T-cell (primary cell): ENCODE measurements at places on chromosomes 4 and X.
A peak's percentile ranks its signal among the peaks of the same experiment; 100 is the strongest.

- DNase-seq, result no peak
These were observed 138.9 kb upstream of the PSAPL1 start for GRCh38 chr4:7573576-7574091.

GRCh38 chr4:41701983-41702382 is 46.5 kb downstream of the PHOX2B start:
- no peak for DNase-seq

- no peak for DNase-seq
These were observed 95.8 kb upstream of the GEMIN8 start for GRCh38 chrX:14125462-14125861.

DNA sequence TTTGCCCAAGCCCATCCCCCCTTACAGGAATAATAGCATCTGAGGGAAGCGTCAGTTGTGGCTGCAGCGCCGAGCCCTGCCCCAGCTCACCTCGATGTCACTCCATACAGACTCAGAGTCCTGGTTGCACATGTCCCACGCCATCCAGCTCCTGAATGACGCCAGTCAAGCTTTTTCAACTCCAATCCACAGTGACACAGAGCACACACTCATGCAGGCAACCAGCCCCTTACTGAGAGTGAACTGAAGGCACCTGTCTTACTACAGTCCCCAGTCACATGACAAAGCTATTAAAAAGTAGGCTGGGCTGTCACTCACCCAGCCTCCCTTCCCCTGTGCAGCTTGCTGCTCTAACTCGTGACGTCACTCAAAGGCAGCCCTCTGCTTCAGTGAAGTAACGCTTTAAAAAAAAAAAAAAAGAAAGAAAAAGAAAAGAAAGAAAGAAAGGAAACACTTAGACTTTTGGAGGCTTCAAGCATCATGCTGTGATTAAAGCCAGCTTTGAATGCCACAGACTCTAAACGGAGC is at the start of gene PPARGC1A:
PPARGC1A (minus strand) TSS at position 234 of the 528 bp plus-strand sequence; CDS start at position 144, 90 bp downstream.
- peak; percentile 9 for DNase-seq

GRCh38 chrX:65985922-65986588 is 53.8 kb downstream of the VSIG4 start:
- DNase-seq, result peak; percentile 23

DNA sequence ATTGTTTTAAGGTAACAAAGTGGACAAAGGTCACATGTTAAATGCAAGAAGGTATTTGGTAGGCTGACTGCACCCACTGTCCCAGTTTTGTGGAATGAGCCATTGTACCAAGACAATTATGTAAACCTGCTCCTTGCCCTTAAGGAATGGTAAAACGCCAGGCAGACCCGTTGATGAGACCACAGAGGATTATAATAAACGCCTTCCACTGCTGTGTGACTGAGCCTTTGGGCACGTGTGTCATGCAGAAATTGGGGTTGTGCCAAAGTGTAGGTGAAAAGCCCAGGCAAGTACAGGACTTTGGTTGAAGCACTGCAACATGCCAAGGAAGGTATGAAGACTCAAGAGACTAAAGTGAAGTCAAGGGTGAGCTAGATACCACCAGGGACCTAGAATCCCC is 59.7 kb downstream of the LRRC66 start:
- no peak for DNase-seq

- DNase-seq, result no peak
These were observed 180.4 kb downstream of the SPATA18 start for GRCh38 chr4:52231526-52231925.

- DNase-seq, result no peak
These were observed 27.9 kb upstream of the PGM2 start for GRCh38 chr4:37798616-37799015.

DNA sequence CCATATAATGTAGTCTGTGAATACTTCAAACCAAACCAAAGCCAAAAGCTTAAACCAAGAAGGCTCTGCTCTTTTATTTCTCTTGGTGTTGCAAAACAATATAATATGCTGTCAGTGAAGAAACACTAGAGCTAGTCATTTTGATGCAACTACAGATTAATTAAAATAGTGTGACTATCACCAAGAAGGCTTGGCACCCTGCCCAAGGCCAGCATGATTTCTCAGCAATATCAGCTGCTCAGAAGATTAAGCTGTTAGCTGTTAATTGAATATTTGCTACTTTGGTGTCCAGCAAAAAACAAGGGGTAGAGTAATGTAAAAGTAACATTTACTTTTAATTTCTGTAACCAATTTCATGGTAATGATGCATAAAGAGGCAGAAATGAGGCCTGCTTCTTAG is 104.9 kb upstream of the PRPS2 start:
- no peak for DNase-seq
